ENCODE measurements at places on chromosomes 4 and X.

GRCh38 chrX:8846266-8846665 is 45.1 kb upstream of the FAM9A start:
- no peak for DNase-seq

DNA sequence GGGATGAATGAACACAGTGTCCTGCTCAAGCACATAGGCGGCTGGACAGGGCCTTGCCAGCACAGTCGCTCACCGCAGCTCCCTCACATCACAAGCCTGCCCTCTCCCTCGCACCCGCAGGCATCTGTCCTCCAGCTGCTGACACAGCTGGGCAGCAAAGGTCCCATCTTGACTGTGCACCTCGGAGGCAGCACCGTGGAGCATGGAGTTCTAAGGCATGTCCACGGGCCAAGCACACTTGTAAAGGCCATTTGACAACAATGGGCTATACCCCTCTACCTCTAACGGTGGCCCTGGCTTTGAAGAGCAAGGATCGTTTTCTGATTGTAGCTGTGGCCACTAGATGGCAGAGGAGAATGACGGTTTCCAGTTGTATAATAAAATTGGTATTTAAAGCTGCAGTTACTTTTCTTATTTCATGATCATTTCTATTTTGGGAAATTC is 53.8 kb downstream of the APLN start:
- peak; percentile 19 for DNase-seq

DNA sequence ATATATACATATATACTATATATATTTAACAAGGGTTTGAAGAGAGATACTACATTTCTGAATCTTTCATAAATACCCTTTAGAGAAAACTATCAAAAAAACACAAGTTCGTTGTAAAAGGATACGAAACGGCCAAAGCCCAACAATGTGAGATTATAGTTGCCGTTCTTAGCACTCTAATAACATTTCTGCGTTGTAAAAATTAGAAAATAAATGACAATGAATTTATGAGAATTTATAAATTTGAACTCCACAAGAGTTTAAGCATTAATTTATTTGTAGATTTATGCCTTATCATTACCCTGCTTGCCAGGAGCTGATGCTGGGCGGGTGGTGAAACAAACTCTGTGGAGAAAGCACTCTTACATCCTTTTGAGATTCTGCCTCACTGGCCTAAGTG is 1.1 kb downstream of the WDR17 start:
- DNase-seq = no peak

- peak; percentile 70 for DNase-seq
Observed at GRCh38 chr4:81505004-81505598, 33.4 kb upstream of the RASGEF1B start.

GRCh38 chrX:44480591-44480990 is 62.1 kb downstream of the FUNDC1 start:
- no peak for DNase-seq

DNA sequence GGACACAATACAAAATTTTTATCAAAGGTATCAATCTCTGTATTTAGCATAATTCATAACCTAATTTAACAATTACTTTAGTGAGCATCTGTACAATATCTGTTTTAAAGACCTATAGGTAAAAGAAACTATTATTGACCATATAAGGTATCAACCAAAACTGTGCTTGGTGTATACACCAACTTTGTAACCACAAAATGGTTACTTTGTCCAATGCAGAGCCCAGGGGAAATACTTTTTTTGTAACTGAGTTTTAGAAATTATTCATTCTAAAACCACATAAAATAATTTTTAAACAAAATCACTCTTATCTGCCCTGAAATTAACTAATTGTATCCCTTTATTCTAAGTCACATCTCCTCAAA is 5.0 kb downstream of the CXXC4 start:
- no peak for DNase-seq

DNA sequence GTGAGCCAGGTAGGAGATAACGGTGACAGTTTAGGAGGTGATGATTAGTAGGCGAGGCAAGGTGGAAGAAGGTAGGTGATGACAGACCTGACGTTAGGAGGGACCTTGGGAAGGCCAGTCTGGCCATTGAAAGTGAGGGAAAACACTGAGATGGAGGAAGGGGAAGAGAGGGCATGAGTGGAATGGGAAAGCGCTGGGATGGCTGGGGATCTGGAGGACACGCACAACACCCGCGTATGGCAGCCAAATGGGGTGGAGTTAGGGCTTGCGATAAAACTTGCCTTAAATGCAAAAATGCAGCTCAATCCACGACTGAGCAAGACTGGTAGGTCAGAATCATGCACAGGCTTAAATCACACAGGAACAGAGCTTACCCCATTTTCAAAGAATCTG is 605 bp upstream of the CDKL2 start:
- DNase-seq = no peak

DNA sequence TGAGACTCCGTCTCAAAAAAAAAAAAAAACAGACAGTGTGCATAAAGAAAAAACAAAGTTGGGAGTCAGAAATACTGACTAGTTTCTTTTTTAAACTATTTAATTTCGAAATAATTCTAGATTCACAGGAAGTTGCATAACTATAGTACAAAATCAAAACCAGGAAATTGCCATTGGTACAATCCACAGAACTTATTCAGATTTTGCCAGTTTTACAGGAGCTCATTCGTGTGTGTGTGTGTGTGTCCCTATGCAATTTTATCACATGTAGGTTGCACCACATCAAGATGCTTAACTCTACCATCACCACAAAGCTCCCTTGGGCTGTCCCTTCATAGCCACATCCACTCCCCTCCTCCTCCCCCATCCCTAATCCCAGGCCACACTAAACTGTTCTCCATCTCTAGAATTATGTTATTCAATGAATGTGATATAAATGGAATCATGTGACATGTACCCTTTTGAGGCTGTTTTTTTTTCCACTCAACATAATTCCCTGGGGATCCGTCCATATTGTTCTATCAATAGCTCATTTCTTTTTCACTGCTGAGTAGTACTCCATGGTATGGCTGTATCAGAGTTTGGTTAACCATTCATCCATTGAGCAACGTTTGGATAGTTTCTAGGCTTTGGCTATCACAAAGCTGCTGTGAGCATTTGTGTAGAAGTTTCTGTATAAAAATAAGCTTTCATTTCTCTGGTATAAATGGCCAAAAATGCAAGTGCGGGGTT is 16.3 kb upstream of the DDX3X start:
- no peak for DNase-seq

DNA sequence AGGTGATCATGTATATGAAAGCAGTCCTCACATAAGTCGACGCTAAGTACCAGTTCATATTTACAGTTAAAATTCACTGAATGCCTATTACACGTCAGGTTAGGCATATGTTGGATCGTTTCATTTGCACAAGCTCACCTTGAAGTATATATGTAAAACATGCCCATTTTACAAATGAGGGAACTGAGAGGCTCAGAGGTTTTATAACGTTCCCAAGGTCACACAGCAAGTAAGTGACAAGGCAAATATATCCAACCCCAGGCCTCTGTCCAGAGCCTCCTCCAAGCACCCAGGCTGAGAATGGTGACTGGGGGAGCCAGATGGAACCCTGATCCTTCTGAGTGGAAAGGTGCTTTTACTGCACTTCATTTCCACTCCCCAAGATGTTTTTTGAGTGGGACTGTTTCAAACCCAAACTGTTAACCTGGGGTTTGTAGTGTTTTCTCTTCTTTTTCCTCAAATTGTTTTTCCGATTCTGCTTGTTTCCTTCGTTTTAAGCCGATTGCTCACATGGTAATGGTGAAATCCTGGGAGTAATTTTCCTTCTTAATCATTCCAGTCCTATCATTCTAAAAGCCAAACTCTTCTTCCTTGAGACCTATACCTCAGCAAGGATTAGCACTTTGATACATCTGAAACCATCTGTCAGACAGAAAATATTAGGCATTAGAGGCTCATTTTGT is 791 bp downstream of the SMIM20 start:
- no peak for DNase-seq

DNA sequence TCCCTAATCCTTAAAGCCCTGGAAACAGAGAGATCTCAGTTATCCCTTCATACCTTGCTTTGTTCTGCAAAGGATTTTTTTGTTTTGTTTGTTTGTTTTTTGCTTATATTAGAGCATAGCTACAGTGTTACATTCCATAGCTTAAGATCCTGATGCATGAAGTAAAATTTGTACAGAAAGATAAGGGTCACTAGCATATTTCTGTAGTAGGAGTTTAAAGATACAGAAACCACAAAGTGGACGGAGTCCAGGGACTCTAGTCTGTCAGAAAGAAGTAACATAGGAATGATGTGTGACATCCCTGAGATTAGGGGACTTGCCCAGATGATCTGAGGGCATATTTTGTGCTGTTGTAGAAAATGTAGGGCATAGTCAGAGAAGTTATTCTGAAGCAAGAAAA is 151.9 kb upstream of the PLAC1 start:
- no peak for DNase-seq

GRCh38 chr4:93384887-93385286 is 443.7 kb upstream of the ATOH1 start:
- no peak for DNase-seq

GRCh38 chrX:71181558-71181909 is 36.9 kb downstream of the NLGN3 start:
- peak; percentile 50 for DNase-seq

- no peak for DNase-seq
Observed at GRCh38 chr4:23368081-23368697, 521.7 kb downstream of the PPARGC1A start.

GRCh38 chrX:115357326-115358120 is 68.0 kb downstream of the LUZP4 start:
- no peak for DNase-seq

DNA sequence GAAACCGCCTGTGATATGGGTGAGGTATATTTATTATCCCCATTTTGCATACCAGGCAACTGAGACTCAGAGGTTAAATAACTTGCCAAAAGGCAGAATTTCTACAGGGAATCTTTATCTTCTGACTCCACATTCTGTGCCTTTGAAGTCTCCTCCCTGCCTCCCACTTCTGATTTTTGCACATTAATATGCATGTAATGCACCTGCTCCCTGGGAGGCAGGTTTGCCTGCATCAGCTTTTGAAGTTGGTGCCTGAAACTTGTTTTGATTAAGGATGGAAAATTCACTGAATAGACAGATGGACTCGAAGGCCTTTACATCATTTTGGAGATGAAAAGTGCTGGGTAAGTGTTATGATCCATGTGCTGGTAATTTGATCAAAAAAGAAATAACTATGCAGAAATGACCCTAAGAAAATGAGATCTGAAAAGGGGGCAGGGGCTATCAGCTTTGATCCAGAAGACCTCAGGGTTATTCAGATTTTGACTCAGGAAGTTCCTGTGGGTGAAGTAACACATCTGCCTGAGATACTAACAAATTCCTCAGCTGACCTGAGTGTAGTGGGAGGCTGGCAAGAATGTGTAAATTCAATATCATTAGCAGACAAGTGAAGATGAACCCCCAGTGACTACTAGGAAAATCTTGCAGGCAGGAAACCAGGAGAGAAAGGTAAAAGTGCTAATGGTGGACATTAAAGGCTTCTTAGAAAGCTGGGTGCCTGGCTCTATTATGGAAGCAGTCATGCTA is 167.5 kb upstream of the BOD1L1 start:
- DNase-seq = no peak

DNA sequence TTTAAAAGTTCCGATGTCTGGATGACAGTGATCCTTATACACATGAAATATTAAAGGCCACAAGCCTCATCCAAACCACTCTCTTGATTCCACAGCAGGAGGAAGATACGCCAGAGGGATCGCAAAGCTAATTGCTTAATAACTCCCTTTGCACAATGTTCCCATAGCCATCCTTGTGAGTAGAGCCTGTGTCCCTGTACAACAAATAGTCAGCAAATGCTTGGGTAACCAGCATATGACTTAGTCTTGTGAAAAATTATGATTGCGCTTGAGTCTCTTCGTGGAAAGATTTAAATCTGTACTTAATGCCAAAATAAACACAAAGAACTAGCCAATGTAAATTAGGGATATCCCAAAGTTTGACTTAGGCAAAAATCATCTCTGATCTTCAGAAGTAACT is 31.5 kb downstream of the SLC9A7 start:
- DNase-seq = no peak

DNA sequence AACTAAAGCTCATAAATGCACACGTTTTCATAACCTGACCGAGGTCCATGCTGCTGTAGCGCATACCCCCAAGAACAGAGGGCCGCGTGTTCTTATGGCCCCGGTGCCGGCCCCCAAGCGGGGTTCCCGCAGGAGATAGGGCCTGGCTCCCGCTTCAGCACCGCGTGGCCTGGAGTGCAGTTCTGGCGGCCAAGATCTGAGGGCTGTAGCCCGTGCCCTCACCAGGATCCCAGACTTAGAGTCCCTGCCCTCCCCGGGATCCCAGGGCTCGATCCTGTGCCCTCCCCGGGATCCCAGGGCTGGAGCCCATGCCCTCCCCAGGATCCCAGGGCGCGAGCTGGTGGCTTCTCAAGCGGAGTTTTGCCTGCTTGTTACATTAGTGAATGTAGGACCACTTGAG is 1.0 kb upstream of the GRPEL1 start:
- peak; percentile 24 for DNase-seq

DNA sequence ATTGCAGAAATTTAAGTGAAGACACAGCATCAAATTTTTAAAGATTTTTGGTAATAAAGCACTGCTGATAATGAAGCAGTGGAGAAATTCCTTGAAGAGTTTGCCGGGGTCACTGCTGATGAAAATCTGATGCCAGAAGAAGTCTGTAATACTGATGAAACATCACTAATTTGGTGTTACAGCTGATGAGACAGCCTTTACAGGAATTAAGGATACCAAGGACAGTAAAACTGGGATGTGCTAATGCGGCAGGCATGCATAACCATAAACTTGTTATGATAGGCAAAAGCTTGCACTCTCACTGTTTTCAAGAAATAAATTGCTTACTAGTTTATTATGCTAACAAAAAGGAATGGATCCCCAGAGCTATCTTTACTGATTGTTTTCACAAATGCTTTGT is 52.9 kb upstream of the VEGFC start:
- DNase-seq = no peak

DNA sequence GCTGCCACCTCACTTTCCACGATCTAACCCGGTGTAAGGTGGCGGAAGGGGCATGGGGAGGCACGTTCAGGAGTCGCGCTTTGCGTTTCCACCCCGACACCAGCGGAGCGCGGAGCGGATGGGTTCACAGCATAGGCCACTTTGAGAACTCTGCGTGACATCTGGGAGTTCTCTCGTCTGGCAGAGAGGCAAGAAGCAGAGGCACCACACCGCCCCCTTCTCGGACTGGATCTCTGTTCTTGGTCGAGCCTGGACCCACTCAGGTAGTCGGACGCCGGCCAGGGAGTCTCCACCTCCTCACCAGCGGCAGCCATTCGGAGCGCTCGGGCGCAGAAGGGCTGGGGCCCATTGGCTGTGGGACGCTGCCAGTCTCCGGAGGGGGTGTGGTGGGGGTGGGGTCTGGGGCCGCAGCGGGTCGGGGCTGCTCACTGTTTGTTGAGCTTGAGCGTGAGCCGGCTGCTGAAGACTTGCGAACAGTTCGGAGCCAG is at the start of gene DACH2:
Gene DACH2 (plus strand): TSS at position 428 of the 488 bp plus-strand sequence.
- DNase-seq = peak; percentile 57

GRCh38 chr4:13907255-13907751 is 279.8 kb upstream of the BOD1L1 start:
- DNase-seq = no peak

- no peak for DNase-seq
Observed at GRCh38 chrX:155435744-155436112, 22.7 kb downstream of the F8A3 start.

- no peak for DNase-seq
Observed at GRCh38 chr4:105671301-105671700, 37.2 kb downstream of the INTS12 start.
